ENCODE measurements at places on chromosomes 12 and 14. TPM values are rescaled to one million over a fixed set of nuclear protein-coding genes. Genes with fewer than 3 reads are reported as not detected.

- DNase-seq: no peak
Measured at GRCh38 chr12:19584732-19585131, 145.4 kb downstream of the AEBP2 start.

- no peak for DNase-seq
Measured at GRCh38 chr14:74368441-74368840, 20.2 kb downstream of the VRTN start.

EID3 gene
- 3.0 TPM for total RNA-seq

TMCC3 gene
- 0.49 TPM for total RNA-seq

KRT75 gene
- not detected for total RNA-seq

All from A673 (cell line).